ENCODE measurements at places on chromosomes 16 and 17.

DNA sequence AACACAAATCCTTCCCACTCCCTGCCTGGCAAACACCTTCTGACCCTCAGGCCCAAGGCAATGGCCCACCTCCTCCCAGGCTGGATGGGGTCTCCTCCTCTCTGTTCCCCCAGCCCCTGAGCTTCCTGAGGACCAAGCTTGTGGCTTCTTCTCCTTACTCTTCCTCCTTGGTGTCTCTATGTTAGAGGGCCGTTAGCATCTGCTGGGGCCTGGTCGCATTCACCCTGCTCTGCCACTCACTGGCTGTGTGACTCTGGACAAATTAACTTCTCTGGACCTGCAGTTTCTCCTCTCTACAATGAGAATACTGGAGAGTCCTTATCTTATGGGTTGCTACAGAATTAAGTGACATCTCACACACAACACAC, 725 bp upstream of the MT2A start:
- no peak for DNase-seq

DNA sequence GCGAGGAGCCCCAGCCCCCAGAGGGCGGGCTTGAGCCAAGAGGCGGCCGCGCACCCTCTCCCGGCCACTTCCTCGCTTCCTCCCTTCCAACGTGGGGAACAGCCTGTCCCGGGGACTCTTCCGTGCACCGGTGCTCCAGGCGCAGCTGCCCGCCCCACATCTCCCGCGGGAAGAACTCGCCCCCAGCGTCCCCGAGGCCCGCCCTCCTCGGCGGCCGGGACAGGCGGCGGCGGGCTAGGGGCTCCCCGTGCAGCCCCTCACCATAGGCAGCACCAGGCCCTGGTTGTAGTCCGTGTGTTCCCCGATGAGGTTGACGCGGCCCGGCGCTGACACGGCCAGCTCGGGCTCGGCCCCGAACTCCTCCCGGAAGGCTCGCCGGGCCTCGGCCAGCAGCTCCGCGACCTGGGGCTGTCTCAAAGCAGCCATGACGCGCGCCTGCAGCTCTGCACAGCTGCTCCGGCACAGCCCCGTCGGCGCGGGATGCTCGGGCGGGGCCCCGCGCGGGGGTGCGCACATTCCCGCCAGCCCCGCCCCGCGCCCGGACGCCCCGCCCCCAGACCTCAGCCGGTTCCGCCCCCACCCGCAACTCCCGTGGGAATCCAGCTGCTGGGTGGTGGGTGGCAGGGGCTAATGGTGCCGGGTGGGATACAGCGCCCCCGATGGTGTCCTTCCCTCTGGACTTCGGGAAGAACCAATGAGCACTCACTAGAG, at the start of gene GALK1:
GALK1 (minus strand) TSS at position 482 of the 711 bp plus-strand sequence; CDS start at position 426, 56 bp downstream.
- peak; percentile 81 for DNase-seq

DNA sequence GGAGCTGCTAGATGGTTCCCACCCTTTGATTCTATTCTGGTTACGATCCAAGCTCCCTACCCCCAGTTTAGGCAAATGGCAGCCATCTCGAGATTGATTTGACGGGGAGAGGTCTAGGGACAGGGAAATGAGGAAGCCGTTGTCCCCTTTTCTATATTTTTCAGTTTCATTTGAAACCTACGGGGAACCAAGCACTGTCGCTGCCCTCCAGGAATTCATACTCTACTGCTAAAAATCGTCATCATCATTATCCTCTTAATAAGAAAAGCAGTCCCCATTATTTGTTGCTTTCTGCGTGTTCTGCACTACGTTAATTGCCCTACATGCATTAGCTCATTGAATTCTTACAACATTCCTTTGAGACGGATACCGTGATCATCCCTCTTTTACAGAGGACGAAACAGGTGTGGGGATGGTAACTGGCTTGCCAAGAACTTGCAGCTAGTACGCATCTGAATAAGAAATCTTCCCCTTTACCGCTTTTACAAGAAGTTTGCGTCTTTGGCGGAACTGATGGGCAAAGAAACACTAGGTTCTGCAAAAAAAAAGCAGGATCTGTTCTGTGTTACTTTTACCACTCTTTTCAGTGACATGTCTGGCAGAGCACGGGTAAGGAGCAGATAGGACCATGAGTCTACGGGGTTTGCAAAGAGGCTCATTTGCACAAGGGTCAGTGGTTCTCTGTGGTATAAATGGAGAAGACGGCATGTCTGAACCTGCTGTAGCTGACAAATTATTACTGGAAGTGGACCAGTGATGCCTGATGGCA, 1.1 kb downstream of the CCP110 start:
- DNase-seq, result no peak

DNA sequence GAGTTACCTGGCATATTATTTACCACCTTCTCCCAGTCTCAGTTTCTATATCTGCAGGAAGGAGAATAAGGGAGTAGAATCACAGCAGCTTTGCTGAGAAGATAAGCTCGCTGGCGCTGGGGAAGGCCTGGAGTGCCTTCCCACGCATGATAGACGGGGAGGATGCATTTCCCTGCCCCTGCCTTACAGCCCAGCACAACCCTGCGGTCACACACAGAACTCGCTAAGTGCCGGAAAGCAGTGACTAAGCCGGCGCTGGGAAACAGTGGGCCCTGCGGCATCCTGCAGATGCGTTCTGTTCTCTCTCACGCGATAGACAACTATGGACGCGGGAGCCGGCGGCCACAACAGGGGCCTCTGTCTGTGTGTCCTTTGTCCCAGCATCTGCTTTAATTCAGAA, 4.8 kb downstream of the CA5A start:
- DNase-seq, result peak; percentile 41

DNA sequence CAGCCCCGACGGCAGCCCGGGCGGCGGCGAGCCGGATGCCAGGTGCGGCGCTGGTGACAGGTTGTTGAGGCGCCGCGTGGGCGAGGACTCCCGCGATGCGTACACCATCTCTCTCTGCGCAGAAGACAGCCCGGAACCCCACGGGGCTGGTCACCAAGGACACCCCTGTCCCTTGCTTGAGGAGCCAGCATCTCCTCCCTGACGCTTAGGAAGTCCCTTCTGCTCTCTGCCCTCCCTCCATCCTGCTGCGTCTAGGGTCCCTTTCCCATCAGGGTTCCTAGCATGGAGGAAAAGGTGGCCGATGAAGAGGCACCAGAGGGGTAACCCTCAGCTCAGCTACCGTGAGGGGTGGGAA, 43.6 kb downstream of the SRCIN1 start:
- DNase-seq, result peak; percentile 39

DNA sequence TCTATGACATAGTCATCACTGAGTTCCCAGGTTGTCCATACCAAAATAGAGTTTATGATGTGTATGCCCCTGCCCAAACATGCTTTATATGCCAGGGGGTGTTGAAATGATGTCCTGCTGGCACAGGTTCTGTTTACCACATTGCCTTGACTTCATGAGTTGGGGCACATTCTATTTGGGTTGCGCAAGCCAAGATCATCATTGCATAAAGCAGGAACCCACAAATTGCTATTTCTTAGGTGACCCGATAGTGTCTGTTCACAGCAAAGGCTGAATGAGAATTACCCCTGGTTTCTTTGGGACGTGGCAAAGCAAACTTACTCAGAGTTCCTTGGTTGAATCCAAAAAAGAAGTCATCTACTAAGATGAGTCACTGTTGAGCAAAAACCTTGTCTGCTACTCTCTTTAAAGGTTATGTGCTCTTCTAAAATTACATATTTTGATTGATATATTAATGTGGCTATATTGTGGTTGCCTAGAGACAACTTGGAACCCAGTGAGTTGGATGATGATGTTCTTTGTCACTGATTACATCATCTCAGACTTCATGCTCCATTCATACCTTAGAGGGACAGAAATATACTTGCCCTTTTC, 912.6 kb upstream of the SOX9 start:
- no peak for DNase-seq

DNA sequence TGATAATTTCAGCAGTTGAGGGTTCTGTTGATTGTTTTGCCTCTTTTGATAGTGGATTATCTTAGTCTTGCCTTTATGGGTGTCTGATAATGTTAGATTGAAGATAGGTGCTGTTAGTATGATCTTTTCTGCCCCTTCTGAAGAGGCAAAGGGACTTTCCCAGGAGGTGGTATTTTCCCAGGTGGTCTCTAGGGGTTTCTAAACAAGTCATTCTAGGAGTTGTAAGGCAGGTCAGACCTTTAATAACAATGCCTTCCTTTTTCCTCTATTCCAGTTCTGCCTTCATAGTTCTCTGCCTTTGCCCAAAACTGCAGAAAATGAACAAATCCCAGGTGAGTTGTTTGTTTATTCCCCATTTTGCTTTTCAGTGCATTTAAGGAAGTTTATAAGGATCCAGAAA, 4.3 kb downstream of the ZFP1 start:
- no peak for DNase-seq

GRCh38 chr16:67215706-67216105, 11.2 kb upstream of the TMEM208 start:
- DNase-seq, result no peak

DNA sequence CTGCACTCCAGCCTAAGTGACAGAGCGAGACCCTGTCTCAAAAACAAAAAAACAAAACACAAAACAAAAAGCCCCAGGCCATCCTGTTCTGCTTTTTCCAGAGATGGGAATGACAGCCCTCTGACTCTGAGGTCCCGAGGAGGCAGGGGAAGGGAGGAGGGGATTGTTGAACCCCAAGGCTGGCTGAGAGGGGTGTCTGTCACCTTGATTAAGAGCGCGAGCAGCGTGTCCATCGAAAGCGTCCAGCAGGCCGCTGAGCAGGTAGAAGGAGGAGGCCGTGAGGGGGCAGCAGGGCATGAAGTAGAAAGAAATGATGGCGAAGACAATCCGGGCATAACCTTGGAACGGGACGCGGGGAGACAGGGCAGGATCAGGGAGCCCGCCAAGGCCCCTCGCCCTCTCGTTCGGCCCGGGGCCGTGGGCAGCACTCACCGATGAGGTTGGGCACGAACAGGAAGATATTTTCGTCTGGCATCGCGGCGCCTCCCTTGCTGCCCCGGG, 593 bp downstream of the CDIPT start:
- DNase-seq, result no peak

- DNase-seq, result no peak
Observed at GRCh38 chr16:67006930-67007658, 18.7 kb downstream of the CES4A start.

- DNase-seq, result no peak
Observed at GRCh38 chr16:84121007-84121406, 4.3 kb upstream of the MBTPS1 start.

DNA sequence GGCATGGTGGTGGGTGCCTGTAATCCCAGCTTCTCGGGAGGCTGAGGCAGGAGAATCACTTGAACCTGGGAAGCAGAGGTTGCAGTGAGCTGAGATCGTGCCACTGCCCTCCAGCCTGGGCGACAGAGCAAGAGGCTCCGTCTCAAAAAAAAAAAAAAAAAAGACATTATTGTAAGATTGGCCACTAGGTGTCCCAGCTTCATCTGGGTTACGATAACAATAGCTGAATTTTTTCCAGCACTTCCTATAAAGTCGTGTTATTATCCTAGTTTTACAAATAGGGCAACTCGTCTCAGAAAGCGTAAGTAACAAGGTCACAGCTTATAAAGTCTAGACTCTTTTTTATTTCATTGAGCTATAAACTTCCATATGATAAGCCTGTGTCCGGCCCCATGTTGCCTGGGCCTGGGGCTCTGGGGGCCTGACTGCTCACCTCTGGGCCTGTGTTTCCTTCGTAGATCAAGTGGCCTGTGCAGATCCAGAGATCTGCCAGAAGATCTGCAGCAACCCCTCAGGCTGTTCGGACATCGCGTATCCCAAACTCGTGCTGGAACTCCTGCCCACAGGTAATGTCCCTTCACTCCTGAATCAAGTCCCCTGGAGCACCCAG, 60.5 kb downstream of the SLC5A11 start:
- DNase-seq, result no peak

- no peak for DNase-seq
Observed at GRCh38 chr17:48883171-48883570, 9.4 kb upstream of the ATP5MC1 start.

- DNase-seq, result no peak
Observed at GRCh38 chr16:57683636-57684545, 10.7 kb upstream of the DRC7 start.

DNA sequence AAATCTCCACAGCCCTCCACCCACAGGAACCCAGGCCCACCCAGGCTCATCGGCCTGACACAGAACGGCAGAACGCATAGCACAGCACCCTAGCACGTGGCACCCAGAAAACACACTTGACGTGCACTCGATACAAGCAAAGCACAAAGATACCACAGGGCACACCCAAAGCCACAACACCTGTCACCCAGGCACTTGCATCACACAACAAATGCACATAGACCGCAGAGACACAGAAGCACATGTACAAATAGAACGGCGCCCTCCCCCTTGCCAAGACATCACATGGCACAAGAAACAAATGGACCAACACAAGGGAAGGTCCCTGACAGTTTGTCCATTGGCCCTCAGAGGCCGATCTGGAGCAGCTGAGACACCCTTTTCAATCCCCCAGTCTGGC, 147.7 kb upstream of the WSCD1 start:
- DNase-seq, result no peak

DNA sequence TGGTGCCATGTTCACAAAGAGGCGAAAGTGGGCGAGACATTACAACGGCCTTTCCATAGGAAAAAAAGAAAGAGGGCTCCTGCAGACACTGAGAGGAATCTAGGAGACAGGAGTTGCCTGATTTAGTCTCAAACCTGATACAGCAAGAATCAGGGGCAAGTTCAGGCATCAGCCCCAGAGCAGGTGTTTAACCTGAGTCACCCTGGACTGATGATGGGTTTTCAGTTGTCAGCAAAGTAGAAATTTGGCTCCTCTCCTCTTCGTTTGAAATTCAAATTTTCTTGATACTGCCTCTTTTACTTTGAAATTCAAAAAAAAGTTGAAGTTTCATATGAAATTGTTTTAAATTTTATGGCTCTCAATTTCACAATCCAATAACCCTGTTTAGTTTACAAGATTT, 189.5 kb downstream of the ABCC12 start:
- no peak for DNase-seq

DNA sequence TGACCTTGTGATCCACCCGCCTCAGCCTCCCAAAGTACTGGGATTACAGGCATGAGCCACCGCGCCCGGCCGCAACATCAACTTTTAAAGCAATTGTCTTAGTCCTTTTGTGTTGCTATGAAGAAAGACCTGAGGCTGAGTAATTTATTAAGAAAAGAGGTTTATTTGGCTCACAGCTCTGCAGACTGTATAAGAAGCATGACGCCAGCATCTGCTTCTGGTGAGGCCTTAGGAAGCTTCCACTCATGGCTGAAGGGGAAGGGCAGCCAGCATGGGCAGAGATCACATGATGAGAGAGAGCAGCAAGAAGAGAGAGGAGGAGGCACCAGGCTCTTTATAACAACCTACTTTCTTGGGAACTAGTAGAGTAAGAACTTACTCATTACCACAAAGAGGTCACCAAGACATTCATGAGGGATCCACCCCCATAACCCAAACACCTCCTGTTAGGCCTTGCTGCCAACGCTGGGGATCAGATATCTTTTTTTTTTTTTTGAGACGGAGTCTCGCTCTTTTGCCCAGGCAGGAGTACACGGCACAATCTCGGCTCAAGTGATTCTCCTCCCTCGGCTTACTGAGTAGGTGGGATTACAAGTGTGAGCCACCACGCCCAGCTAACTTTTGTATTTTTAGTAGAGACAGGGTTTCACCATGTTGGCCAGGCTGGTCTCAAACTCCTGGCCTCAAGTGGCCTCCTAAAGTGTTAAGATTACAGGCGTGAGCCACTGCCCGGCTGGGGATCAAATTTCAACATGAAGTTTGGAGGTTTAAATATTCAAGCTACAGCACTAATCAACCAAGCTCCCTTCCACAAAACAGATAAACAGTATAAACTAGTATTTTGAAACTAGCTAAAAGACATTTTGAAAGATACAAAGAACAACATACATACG, 21.4 kb upstream of the GPT2 start:
- DNase-seq, result peak; percentile 18

- no peak for DNase-seq
Observed at GRCh38 chr17:48601539-48602425, 3.0 kb downstream of the HOXB6 start.

GRCh38 chr17:19238167-19238505, 970 bp downstream of the EPN2 start:
- peak; percentile 7 for DNase-seq

Data from activated CD8-positive, alpha-beta T cell treated with anti-CD3 and anti-CD28 coated beads for 36 hours (primary cell).